ENCODE measurements at places on chromosomes 5 and 9.

DNA sequence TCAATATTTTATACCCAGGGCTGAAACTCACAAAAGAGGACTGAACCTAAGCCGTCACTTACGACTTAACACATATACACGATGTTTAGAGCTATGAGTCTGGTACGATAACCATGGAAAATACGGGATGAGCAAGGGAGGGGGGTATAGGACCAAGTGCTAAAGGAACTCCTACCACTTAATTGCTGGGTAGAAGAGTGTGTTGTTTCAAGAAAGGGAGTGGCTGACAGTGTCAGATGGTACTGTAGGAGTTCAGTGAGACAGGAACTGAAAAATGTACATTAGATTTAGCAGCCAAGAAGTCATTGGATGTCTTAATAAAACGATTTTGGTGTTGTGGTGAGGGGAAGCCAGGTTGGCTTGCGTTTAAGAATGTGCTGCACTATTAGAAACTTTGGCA is 21.6 kb downstream of the SLC12A2 start:
- no peak for DNase-seq

DNA sequence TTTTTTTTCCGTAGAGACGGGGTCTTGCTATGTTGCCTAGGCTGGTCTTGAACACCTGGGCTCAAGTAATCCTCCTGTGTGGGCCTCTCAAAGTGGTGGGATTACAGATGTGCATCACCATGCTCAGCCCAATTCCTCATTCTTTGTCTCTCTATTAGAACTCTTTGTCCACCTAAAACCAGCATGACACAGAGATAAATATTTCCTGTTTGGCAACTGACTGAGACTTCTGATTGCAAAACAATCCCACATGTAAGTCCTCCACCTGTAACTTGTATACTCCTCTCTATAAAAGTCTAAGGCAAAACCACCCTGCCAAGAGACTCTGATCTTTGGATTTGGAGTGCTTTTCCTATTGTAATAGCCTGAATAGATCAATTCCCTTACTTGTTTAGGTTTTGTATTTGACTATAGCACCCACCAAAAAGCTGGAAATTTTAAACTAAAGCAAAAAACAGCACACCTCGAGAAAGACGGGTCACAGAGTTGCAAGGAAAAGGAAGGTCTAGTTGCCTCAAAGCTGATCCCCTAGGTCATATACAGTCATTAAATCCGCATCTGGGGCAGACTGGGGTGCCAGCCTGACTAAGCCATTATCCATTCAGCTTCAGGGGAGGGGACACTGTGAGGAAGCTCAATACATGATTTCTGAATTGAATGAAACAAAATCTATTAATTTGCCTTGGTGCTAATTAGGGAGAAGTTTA is 13.5 kb upstream of the KIF27 start:
- DNase-seq: no peak

- DNase-seq: no peak
These were observed 190.8 kb downstream of the MEF2C start for GRCh38 chr5:88691945-88692868.

DNA sequence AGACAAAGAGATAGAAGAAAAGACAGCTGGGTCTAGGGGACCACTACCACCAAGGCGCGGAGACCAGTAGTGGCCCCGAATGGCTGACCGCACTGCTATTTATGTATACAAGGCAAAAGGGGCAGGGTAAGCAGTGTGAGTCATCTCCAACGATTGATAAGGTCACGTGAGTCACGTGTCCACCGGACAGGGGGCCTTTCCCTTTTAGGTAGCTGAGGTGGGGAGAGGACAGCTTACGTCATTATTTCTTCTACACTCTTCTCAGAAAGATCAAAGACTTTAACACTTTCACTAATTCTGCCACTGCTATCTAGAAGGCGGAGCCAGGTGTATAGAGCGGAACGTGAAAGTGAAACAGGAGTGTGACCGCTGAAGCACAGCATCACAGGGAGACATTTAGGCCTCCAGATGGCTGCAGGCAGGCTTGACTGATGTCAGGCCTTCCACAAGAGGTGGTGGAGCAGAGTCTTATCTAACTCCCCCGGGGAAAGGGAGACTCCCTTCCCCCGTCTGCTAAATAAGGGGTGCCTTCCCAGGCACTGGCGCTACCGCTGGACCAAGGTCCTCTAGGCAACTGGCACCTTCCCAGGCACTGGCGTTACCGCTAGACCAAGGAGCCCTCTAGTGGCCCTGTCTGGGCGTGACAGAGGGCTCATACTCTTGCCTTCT is 6.1 kb upstream of the PRR16 start:
- DNase-seq: no peak

GRCh38 chr5:3312299-3312698 is 283.3 kb upstream of the IRX1 start:
- no peak for DNase-seq

GRCh38 chr5:146001544-146002190 is 65.3 kb downstream of the SH3RF2 start:
- no peak for DNase-seq

GRCh38 chr5:36675282-36675681 is 68.9 kb downstream of the SLC1A3 start:
- DNase-seq: no peak

DNA sequence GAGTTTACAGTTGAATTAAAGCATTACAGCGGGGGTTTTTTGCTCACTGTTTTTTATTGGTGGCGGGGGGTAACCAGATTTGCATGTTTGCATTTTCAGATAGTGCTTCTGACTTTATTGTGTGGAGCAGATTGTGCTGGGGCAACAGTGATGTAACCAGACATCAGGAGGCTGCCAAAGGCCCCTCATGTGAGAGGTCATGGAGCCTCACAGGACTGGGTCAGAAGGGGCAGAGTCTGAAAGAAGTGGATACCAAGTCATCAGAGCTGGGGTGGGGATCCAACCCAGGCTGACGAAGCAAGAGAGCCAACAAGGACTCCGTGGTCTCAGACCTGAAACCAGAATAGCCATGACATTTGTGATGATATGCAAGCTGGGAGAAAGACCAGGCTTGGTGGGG is 259.4 kb upstream of the TAS2R1 start:
- DNase-seq: no peak

DNA sequence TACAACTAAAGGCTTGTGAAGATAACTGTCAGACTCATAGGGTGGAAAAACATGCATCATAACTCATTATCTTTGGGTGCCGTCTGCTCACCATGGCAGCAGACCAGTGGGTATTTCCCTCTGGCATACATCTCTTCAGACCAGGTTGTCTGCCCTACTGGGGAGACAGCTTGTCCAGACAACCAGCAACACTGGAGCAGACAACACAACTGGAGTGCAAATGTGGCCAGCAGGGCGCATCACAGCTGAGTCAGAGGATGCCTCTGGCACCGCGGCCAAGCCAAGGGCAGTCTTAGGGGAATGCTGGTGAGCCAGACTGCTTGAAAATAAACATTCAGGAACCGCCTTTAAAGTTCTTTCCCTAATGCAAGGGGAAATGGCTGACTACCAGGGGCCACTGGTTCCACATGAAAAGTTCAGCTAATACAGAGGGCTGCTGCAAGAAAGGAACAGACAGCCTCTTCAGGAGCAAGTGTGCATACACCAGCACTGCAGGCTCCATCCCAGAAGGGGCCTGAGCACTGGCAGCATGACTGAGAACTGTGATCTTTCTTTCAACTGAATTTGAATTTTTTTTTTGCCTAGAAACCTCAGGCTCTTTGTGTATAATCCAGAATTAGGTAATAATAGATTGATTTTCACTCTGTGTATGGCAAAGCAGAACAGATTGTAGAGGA is 77.3 kb downstream of the MAMDC2 start:
- DNase-seq: no peak

- no peak for DNase-seq
These were observed 23.7 kb downstream of the VAV2 start for GRCh38 chr9:133968428-133968827.

DNA sequence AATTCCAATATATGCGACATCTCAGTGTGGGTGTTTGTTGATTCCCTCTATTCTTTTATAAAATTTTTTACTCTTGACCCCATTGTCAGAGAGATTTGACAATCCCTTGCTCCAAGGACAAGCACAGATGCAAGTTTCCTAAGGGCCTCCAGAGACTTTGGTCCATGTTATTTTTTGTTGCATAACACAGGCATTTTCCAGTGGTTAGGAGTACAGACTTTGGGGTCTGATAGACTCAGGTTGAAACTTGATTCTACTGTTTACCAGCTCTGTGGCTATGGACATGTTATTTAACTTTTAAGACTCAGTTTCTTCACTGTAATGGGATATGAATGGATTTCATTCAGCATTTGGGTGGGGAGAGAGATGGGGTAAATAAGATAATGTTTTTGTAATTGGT is 361.3 kb downstream of the ENC1 start:
- no peak for DNase-seq

- no peak for DNase-seq
These were observed 26.2 kb upstream of the RAB14 start for GRCh38 chr9:121227862-121228261.

DNA sequence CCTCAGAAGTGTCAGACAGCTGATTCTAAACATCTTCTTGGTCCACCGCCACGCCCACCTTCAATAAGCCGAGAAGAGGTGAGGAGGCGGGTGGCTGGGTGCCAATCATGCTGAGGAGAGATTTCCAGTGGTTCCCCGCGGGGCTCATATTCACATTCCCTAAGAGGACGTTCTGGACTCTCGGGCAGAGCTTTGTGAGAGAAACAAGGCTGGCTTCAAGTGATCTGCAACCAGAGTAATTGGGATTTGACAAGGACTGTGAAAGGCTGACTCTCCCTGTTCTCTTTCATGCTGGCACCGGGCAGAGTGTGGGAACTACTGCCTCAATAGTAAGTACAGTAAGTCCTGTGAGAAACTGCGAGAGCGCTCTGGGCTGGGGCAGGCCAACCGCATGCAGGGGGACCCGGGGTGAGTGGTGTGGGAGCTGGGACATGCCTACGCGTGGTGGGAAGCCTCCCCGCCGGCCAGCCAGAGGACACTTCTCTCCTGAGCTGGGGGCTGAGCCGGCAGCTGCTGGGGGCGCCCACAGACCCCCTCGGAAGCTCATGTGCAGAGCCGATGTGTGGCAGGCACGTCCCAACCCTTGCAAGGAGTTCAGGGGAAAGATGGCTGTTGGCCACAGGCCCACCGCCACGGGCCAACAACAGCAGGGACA is 110.9 kb downstream of the LIFR start:
- DNase-seq: no peak

- DNase-seq: no peak
These were observed 633.0 kb upstream of the C9orf72 start for GRCh38 chr9:28206280-28206679.
